ENCODE measurements at places on chromosomes 4 and X. TPM values are rescaled to one million over a fixed set of nuclear protein-coding genes. Genes with fewer than 3 reads are reported as not detected.
A peak's percentile ranks its signal among the peaks of the same experiment; 100 is the strongest.

DNA sequence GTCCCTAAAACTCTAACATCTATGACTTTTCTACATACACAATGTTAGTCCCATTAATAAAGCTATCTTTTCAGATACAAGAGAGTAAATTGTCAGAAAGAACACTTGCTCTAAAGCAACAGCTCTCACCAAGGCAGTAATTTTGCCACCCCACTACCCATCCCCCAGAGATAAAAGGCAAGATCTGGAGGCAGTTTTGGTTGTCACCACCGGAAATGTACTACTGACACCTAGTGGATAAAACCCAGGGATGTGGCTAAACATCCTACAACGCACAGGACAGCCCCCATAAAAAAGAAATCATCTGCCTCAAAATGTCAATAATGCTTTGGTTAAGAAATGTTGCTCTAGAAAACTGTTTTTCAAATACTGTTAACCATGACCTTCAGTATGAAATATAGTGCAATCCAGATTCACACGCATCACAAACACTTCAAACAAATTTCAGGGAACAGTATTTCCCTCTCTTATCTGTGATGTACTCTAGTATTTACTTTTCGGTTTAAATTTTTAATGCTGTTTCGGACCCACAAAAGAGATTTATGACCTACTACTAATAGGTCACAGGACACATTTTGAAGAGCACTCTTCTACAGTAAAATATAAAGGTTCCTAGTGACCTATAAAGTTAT is 5.1 kb downstream of the FBXL5 start:
- peaks cover 15% of the 10 kb centered on the region for H3K4me1 ChIP-seq
- DNase-seq: peak; percentile 28
- no peak overlapping the region for H3K27ac ChIP-seq
- H3K4me3 ChIP-seq: no peak overlapping the region

DNA sequence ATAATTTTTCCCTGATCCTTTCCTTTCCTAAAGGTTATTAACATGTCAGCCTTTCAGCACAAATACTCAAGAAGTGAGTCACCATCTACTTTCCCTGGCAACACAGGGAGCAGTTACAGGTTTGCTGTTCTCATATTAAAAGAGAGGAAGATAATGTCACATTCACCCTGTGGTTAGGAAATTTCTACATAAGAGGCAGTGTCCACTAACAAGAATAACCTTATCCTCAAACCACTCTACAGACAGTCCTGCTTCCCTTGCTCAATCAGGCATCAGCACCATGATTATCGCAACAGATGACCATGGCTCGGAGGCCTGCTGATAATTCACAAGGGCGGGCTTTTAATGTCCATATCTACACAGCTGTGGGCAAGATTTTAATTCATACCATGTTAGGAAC is 30.9 kb downstream of the RNF150 start:
- H3K4me1 ChIP-seq: peaks cover 18% of the 10 kb centered on the region
- H3K27me3 ChIP-seq: no peaks in the 10 kb centered on the region
- no peak overlapping the region for H3K4me3 ChIP-seq

GRCh38 chr4:123018396-123018775 is 96.0 kb upstream of the NUDT6 start:
- H3K27me3 ChIP-seq: no peaks in the 10 kb centered on the region
- no peaks in the 10 kb centered on the region for H3K36me3 ChIP-seq
- H3K4me1 ChIP-seq: peaks cover 4% of the 10 kb centered on the region
- no peak for DNase-seq

- H3K27ac ChIP-seq: no peak overlapping the region
- no peaks in the 10 kb centered on the region for H3K4me1 ChIP-seq
- DNase-seq: no peak
- H3K36me3 ChIP-seq: no peaks in the 10 kb centered on the region
Measured at GRCh38 chr4:36414248-36414647, 132.8 kb downstream of the DTHD1 start.

GRCh38 chr4:114005569-114006442 is 26.4 kb upstream of the ARSJ start:
- no peak for DNase-seq
- no peak overlapping the region for H3K27ac ChIP-seq
- H3K4me1 ChIP-seq: peaks cover 16% of the 10 kb centered on the region
- H3K27me3 ChIP-seq: no peaks in the 10 kb centered on the region
- H3K4me3 ChIP-seq: no peak overlapping the region
- H3K36me3 ChIP-seq: no peaks in the 10 kb centered on the region

DNA sequence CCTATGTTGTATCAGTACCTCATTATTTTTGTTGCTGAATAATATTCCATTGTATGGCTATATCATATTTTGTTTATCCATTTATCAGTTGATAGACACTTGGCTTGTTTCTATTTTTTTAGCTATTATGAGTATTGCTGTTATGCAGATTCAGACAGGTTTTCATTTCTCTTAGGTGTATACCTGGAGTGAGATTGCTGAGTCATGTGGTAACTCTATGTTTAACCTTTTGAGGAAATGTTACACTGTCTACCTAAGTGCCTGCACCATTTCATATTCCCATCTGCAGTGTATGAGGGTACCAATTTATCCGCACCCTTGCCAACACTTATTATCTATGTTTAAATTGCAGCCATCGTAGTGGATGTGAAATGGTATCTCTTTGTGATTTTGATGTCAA is 43.0 kb upstream of the SH3RF1 start:
- no peak for DNase-seq
- no peak overlapping the region for H3K27ac ChIP-seq
- no peak overlapping the region for H3K4me3 ChIP-seq
- no peaks in the 10 kb centered on the region for H3K27me3 ChIP-seq
- peaks cover 25% of the 10 kb centered on the region for H3K4me1 ChIP-seq
- H3K36me3 ChIP-seq: no peaks in the 10 kb centered on the region

GRCh38 chr4:37531151-37531550 is 155.0 kb downstream of the RELL1 start:
- no peak overlapping the region for H3K27ac ChIP-seq
- no peaks in the 10 kb centered on the region for H3K36me3 ChIP-seq
- no peak for DNase-seq
- no peaks in the 10 kb centered on the region for H3K4me1 ChIP-seq

DNA sequence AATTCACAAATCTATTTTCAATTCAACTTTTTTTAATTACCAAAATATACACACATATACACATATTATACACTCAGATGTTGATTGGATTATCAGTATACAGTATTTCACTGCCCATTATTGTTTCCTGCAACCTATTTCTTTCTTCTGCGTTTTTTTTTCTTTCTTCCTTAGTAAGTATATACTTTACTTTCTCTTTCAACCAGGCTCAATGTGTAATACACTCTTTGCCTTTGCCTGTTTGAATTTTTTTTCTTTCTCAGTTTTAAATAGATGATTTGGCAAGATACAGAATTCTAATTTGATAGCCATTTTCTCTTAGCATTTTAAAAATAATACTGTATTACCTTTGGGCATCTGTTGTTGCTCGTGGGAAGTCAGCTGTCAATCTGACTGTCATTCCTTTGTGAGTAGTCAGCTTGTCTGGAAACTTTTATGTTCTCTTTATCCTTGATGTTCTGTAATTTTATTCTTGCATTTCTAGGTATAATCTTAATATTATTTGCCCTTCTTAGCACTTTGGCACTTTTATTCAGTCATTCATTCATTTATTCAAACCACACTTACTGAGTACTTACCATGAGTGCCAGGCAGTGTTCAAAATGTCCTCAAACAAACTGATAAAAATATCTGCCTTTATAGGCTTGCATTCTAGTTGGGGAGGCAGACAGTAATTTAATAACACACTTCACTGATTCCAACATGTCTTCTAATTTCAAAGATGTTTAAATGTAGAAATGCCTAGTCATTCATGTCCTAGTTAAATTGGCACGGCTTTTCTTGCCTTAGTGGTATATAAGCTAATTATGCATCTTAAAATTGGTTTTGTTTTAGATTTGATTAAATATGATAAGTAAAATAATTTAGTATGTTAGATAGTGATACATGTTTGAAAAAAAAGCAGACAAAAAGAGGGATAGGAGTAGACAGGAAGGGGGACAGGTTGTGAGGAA is 3.7 kb downstream of the USP38 start:
- peaks cover 66% of the 10 kb centered on the region for H3K36me3 ChIP-seq
- no peak overlapping the region for H3K4me3 ChIP-seq
- H3K4me1 ChIP-seq: peaks cover 4% of the 10 kb centered on the region
- no peak for DNase-seq
- no peak overlapping the region for H3K27ac ChIP-seq
- H3K27me3 ChIP-seq: no peaks in the 10 kb centered on the region

DNA sequence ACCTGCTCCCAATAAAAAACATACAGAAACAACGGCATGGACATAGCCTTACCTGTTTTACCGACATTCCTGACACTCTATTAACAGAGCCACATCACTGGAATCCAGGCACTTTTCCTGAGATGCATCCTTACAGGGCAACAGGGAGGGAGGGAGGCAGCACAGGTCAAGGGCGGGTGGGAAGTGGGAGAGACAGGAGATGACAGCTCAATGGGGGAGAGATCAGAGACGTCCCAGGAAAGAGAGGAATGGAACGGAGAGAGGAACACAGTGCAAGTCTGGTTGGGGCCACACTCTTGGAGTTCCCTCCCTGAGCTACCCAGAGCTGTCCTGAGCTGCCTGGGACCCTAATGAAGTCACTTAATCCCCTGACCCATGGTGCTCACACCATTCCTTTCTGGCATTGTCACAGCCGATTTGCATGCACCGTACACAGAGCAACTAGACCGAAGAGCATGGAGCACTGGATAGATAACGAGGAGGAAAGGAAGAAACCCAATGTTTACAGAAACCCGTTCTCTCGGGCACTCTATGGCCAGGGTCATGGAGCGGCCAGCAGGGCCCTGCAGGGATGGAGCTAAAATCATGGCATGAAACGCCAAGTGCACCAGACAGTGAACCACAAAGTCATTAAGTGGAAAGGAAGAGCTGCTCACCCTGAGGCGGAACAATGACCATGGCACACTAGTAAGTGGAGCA is 93.1 kb downstream of the NSUN7 start:
- H3K4me1 ChIP-seq: no peaks in the 10 kb centered on the region
- no peaks in the 10 kb centered on the region for H3K27me3 ChIP-seq
- DNase-seq: no peak
- H3K27ac ChIP-seq: no peak overlapping the region
- no peaks in the 10 kb centered on the region for H3K36me3 ChIP-seq
- H3K4me3 ChIP-seq: no peak overlapping the region

DNA sequence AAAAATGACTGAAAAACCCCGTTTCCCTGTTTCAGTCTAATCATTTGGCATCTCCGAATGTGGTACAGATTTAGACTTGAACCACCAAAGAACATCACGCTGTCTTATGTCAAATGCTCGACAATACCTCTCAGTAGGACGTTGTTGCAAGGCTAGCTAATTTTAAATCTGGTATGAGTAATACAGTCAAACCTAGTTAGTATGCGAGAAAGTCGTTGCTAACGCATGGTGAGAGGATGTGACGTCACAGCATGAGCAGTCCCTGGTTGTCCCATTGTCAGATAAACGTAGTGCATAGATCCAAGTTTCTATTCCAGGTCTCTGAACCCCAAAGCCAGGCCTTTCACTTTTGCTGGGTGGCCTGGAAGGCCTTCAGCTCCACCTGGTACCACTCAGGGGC is 44.7 kb downstream of the SETD7 start:
- H3K27ac ChIP-seq: no peak overlapping the region
- peaks cover 12% of the 10 kb centered on the region for H3K36me3 ChIP-seq
- no peak for DNase-seq
- no peak overlapping the region for H3K4me3 ChIP-seq
- no peaks in the 10 kb centered on the region for H3K27me3 ChIP-seq

DNA sequence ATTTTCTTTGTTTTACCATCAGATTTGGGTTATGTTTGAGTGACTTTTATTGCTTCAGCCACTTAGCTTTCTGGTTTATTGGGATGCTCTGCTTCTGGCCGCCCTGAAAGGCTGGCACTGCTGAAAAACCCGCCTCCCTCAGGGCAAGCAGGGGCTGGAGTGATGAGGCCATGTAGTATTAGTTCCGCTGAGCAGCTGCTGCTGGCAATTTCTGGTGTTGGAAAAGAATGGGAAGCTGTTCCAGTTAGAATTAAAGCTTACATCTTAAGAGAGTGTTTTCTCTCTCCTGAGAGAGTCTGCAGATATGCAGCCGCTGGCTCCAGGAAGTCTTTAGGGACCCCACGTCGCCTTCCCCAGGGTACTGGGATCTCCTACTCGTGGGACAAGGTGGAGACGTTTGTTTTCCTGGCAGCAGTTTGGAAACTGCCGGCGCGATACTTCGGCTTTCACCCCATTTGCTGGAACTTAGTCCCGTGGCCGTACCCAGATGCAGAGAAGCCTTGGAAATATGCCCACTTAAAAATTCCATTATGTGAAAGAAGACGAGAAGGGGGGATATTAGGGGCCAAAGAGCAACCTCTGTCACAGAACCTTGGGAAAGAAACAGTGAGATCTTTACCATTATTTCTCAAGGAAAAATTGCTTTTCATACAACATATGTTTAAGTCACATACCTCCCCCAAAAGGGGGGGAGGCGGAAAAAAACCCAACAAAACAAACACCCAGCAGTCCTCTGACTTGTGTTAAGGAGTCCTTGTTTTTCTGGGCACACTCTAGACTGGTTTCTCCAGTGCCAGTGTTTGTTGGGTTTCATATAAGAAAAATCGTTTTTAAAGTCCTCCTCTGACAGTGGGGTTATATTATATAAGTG is 72.6 kb downstream of the TMEM131L start:
- DNase-seq: no peak
- no peaks in the 10 kb centered on the region for H3K36me3 ChIP-seq
- H3K4me3 ChIP-seq: no peak overlapping the region
- no peak overlapping the region for H3K27ac ChIP-seq

DRD5 gene
- total RNA-seq: not detected

GRIA2 gene
- not detected for total RNA-seq

HSFX1 gene
- 1.5 TPM for total RNA-seq

CT45A1 gene
- not detected for total RNA-seq

CSAG1 gene
- total RNA-seq: not detected

KIT gene
- total RNA-seq: not detected

NDP gene
- not detected for total RNA-seq

BMP2K gene
- total RNA-seq: 14.4 TPM

Data from SJSA1 (cell line).